ENCODE measurements at places on chromosomes 7 and 10.
A peak's percentile ranks its signal among the peaks of the same experiment; 100 is the strongest.

DNA sequence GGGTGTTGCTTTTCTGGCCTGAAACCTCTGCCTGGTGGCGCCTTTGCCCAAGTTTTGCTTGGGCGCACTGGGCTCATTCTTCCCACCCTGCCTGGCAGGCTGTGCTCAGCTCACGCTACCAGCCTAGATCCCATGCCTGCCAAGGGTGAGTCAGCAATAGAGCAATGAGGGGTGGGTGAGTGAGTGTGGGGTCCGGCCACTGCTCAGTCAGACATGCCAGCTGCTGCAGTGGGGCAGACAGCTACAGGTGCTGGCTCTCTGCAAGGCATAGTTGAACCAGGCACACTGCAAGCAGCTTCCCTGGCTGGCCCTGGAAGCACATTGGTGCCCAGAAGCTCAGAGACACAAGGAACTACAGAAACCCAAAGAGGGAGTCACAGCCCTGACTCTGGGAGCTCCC, 680.9 kb upstream of the LRRTM3 start:
- no peak for DNase-seq

DNA sequence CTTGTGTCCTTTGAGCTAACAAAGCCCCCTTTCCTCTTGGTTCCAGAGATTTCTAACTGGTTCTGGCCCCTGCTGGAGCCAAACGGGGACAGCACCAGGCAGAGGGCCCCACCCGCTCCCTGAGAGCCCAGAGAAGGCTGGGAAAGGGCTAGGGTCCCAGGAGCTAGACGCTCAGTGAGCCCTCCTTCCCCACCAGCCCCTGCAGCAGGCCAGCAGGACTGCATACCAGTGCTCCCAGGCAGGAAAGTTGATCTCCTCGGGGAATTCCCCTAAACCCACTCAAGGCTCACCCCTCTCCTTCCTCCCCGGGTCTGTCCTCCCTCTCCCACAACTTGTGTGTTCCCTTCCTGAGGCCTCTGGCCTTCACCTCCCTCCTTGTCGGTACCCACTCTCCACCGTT, 47.7 kb downstream of the PAX2 start:
- DNase-seq = no peak

DNA sequence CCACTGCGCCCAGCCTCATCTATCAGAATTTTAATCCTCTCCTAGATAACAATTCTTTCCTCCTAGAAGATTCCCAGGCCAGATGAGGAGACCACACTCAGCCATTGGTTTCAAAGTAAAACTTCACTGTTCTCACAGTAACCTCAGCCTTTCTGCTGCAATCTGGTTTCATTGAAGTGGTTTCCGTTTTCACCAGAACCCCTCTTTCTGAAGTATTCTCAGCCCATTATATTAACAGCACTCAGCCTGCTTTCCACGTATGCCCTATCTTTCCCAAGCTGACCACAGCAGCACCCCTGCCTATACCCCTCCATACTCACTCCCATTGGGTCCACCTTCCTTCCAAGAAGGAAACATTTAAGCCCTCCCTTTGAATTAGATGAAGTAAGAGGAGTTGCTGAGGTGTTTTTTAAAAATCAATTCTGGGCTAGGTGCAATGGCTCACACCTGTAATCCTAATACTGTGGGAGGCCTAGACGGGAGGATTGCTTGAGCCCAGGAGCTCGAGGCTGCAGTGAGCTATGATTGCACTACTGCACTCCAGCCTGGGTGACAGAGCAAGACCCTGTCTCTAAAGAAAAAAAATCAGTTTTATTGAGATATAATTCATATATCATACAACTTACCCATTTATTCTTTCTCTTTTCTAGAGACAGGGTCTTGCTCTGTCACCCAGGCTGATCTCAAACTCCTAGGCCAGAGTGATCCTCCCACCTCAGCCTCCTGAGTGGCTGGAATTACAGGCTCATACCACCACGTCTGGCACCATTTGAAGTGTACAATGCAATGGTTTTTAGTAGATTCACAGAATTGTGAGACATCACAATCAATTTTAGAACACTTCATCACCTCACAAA, 11.3 kb downstream of the PLAU start:
- DNase-seq = peak; percentile 48

GRCh38 chr10:123274306-123275135, 120.3 kb downstream of the BUB3 start:
- DNase-seq = no peak

DNA sequence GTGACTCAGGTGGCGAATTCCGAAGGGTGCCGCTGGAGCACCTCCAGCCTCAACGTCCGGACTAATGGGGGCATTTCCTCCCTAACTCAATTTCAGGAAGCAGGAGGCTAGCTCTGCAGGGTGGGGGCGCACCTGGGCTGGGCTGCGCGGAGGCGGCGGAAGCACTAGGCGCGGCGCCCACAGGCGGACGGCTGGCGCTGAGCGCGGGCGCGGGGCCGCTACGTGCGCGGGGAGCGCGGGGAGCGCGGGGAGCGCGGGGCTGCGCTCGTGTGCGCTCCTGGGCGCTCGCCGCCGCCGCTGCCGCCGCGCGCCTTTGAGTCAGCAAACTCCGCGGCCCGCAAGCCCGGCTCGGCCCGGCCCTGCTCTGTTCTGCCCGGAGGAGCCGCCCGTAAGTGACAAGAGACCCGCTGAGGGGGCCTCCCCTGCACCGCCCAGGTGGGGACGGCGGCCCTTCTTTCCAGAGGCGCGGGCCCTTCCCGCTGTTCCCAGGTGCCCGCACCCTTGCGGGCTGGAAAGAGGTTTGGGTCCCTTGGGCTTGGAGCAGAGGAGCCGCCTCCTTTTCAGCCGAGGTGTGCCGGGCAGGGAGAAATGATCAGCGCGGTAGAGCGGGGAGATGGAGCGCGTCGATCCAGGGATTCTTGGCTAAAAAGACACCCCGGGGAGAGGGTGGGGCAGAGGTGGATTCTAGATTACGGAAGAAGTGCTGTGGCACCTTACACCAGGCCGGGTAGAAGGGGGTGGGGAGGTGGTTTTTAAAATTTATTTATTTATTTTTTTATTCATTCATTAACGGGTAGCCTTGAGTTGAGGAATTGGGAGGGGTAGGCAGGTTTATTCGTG, at the start of gene SNX10:
Gene SNX10, plus strand, starts transcription at position 164 of the 840 bp plus-strand sequence. CDS start 54,581 bp downstream, outside the sequence.
- DNase-seq = peak; percentile 76

DNA sequence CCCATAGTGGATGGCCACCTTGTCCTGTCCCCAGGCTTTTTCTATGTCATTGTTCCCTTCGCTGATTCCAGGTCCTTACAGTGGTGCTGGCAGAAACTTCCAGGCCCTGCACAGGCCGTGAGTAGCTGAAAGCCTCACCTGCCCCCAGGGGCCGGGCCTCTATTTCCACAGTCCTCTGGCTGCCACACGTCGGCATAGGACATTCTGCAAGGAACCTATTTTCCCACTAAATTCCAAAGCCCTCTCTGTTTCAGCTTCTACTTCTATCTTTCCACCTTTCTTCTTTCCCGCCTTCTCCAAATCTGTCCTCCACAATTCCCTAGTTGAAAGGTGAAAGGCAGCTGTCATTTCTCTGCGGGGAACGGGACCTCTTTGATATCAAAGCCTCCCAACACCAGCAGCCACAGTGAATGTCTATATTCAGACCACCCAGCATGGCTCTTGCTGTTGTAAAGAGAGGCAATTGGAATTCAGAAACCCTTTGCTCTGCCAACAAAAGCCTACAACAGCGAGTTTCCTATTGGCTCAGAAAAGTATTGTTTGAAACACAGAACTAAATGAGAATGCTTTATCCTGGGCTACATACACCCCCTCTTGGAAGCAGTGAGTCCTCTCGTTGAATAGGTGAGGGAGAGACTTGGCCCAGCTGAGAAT, 607.7 kb downstream of the GALNT17 start:
- DNase-seq = no peak
